ENCODE measurements at places on chromosomes 16 and 17.

GRCh38 chr17:9666461-9667050 lies 21.2 kb downstream of the USP43 start:
- no peak for DNase-seq

DNA sequence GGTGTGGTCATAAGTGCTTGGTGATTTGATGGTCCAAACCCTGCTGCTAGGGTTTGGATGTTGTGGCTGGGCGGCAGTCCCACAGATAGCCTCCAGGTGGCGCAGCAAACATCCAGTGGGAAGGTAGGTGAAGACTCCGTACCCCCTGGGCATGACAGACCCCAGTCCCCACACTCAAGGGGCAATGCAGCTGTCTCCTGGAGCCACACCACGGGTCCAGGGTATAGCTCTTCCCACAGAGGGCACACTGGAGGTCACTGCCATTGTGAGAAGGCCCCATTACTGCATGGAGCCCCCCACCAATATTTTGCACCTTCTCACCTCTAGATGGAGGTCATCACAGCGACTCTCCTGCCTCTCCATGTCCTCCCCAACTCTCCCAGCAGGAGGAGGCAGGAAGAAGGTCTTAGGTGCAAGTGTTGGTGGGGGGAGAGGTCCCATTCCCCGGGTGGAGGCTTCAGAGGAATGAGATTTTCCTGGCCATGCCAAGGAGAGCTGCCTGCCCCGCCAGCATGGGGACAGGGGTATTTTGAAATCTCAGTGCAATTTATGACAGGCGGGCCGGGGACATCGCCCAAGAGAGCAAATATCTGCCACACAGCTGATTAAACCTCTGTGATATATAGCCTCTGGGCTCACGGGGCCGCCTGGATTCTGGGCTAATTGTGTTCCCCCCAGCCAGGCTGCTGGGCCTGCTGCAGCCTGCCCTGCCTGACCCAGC lies 17.1 kb upstream of the C17orf113 start:
- DNase-seq: peak; percentile 37

GRCh38 chr17:39141915-39142664 lies 9.3 kb downstream of the PLXDC1 start:
- DNase-seq: no peak

- DNase-seq: no peak
Measured at GRCh38 chr17:27106347-27106981, 187.4 kb upstream of the WSB1 start.

DNA sequence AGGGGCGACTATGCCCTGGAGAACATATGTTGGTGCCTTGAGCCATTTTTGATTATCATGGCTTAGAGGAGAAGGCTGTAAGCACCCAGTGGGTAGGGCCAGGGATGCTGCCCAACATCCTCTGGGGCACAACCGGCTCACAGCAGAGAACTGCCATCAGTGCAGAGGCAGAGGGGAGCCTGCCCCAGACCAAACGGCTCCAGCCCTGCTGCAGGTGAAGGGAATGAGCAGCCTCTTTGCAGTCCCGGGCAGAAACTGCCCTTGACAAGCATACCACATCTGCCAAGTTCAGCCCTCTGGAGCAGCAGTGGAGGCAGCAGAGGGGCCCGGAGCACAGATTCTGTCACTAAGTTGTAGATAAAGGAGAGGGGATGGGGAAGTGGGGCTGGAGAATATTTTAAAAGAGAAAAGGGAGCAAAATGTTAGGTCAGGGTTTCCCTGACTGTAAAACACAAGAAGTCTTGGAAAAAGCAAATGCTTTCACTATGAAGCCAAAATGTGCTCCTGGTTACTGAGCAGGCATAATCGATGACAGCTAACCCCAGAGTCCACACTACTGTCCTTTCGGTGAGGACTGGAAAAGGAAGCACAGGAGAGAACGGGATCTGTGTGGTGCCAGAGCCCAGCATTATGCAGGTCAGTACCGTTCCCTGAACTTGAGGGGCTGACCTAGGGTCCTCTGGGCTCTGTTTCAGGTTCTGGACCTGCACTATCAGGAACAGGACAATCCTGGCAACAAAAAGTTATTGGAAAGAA lies 72.0 kb downstream of the CREBBP start:
- no peak for DNase-seq

DNA sequence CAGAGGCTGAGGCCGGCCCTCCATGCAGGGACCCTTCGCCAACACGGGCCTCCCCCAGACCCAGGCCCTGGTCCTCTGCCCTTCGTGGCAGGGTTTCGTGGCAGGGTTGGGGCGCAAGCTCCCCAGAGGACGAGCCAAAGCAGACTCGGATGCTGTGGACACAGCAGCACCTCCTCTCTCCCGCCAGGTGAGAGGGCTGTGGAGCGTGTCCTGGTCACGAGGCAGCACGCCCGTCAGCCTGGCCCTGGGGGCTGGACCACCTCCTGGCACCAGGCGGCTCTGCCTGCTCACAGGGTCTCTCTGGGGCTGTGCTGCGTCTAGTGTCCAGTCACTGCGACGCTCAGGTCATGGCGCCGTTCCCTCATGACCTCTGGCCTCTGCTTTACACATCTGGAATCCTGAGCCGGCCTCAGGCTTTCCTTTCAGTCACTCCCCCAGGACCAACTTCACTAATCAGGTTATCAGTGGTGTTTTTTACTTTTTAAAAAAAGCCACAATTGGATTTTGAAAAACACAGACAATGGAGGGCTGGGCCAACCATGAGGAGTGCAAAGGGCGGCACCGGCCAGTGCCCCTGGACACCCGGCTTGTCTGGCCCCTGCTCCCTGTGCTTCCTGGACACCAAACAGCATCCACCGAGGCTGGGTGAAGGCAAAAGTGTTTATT lies 5.4 kb downstream of the NDUFAF8 start:
- DNase-seq: no peak

DNA sequence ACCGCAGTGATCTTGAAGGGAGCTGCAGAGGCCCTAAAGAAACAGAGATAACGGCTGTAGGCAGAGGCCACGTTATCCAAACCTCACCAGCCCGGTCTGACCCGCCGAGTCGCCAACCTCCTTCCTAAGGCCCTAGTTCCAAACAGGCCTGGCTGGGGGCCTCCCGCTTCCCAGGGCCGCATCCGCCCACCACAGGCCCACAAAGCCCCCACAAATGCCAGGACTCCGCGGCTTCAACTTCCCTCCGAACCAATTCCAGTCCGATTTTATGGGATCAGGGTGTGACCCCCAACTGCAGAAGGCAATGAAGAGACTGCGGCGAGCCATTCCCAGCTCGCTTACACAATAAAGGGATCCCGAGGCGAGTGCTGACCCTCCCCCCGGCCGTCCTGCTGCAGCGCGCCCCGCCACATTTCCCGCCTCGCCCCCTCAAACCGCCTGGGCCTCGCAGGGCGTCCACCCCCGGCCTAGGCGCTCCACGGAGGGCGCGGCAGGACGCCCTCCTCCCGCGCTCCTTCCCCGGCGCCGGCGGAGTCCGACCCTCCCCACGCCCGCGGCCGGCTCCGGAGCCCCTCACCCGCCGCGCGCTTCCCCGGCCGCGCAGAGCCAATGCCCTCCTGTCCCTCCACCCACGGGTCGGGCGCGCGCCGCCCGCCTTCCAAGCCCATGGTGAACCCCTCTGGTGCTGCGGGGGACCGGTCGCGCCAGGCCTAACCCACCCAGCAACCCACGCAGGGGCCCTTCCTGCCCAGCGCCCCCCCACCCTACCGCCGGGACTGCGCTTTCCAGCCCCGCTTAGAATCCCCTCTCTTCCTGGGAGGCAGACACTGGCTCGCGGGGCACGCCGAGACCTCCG lies 926 bp downstream of the MYH10 start:
- no peak for DNase-seq

GRCh38 chr17:6348891-6349290 lies 86.0 kb downstream of the AIPL1 start:
- no peak for DNase-seq

- no peak for DNase-seq
Measured at GRCh38 chr16:79295162-79295561, 305.4 kb downstream of the MAF start.

DNA sequence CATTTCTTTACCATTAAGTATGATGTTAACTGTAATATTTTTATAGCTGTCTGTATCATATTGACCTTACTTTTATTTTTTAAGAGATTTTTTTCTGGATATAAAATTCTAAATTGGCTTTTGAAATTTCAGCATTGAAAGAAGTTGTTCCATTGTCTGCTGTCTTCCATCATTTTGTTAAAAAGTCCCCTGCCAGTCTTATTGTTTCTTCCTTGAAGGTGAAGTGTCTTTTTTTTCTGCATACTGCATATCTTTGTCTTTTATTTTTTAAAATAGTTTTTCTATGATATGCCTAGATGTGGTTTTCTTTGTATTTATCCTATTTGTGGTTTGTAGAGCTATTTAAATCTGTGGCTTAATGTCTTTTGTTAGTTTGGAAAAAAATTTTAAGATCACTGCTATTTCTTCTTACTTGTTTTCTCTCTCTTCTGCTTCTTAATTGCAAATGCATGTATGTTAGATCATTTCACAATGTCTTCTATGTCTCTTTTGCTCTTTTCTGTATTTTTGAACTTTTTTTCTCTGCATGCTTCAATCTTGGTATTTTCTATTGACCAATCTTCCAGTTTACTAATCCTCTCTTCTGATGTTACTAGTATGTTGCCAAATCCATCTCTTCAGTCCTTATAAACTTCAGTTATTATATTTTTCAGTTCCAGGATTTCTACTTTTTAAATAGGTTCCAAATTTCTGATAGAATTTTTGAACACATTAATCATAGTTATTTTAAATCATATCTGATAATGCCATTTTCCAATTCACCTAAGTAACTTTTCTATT lies 20.2 kb downstream of the IL21R start:
- no peak for DNase-seq

- no peak for DNase-seq
Measured at GRCh38 chr16:2475413-2476344, 752 bp downstream of the TBC1D24 start.

DNA sequence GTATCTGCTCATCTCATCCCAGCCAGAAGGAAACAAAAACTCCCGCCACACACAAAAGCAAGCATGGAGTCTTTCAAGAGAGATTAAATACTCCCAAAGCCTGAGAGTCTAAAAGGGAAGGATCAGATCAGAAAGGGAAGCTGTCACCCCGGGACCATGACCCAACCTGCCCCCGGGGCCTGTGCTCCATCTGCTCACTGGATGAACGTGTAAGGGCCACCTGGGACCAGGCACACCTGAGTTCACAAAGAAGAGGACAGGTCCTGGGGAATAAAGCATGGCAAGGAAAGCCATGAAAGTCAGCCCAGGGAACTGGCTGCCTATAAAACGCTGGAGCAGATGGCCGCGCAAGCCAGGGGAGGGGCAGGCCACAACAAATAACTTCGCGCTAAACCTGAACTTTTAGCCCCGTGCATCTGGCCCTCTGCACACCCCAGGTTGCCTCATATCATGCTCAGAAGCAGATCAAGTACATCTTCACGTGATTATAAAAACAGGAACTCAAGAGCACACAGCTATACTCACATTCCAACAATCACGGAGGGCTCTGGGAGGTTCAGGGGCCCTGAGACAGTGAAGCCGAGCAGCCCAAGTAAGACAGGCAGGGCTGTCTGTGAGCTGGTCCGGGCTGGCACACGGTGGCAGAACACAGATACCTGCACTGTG lies 3.4 kb downstream of the TMEM11 start:
- DNase-seq: no peak

DNA sequence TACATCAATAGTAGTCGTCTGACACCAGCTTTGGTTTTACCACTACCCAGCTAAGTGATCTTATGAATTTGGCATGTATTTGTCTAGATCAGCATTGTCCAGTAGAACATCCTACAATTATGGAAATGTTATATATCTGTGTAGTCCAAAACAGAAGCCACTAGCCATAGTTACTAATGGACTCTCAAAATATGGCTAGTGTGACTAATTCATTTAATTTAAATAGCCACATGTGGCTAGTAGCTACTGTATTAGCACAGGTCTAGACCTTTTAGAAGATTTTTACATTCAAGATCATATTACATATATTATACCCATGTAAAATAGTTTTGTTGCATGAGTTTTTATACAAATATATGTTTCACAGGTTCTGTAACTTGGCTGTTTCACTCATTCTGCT lies 27.0 kb upstream of the NFAT5 start:
- no peak for DNase-seq

DNA sequence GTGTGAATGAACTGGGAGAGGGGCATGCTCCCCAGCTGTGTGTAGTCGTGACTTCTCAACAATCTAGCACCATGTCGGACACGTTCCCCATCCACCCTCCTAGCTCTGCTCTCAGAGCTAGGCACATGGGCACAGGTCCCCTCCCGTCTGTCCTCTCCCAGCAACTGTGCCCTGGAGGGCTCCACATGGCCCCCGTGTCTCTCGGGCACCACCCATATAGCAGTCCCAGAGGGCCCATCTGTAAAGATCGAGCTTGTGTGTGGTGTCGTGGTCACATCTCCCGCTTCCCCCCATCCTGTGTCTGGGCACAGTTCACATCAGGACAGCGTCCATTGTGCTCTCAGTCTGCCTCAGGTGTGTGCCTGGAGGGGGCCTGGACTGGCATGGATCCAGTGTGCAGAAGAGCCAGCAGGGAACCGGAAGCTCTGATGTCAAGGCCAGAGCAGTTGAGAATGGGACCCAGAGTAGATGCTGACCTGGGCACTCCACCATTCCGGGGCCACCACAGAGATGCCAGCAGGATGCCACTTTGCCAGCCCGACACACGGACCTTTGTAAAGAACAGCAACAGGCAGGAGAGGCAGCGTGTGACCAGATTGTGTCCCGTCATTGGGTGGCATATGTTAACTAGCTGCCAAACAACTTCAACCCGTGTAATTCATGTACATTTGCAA lies 55.7 kb downstream of the MARF1 start:
- DNase-seq: no peak

DNA sequence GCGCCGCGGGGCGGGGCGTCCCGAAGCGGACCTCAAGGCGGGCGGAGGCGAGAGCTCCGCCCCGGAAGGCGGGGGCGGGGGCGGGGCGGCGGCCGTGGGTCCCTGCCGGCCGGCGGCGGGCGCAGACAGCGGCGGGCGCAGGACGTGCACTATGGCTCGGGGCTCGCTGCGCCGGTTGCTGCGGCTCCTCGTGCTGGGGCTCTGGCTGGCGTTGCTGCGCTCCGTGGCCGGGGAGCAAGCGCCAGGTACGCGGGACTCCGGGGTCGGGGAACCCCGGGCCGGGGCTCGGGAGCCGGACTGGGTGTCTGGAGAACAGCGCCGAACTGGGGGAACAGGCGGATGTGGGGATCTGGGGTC lies at the start of gene TNFRSF12A:
Gene TNFRSF12A, plus strand, starts transcription at position 122 of the 357 bp plus-strand sequence. Its CDS starts 30 bp downstream, at position 152.
- DNase-seq: peak; percentile 61

GRCh38 chr16:20903899-20904506 lies 3.4 kb downstream of the LYRM1 start:
- no peak for DNase-seq

- DNase-seq: no peak
Measured at GRCh38 chr17:80528536-80528935, 16.1 kb upstream of the RPTOR start.
